Kidney capillary endothelial cell (primary cell): ENCODE measurements at places on chromosomes 5 and 9.

GRCh38 chr5:157219491-157220271 is 39.0 kb downstream of the ITK start:
- DNase-seq = no peak

- DNase-seq = no peak
Observed at GRCh38 chr5:161342886-161343285, 203.6 kb downstream of the GABRB2 start.

GRCh38 chr9:69965416-69966145 is 78.1 kb upstream of the MAMDC2 start:
- DNase-seq = no peak

GRCh38 chr5:2250365-2250950 is 367.7 kb upstream of the IRX4 start:
- no peak for DNase-seq

DNA sequence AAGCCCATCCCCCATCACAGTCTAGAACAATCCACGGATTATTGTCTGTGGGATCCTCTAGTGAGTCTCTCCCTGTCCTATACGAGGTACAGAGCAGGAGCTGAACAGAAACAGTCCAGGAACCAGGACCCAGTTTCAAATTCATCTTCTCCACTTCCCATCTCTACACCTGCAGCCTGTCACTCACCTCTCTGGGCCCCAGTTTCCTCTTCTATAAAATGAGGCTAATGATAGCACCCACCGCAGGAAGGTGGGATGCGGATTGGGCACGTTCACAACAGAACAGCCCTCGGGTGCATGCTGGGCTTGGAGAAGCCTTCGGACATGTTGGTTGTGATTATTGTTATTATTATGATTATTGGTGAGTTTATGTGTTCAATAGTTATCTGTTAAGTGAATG is 78.5 kb downstream of the ANKRD33B start:
- no peak for DNase-seq

- DNase-seq = no peak
Observed at GRCh38 chr5:125882061-125882460, 541.1 kb upstream of the GRAMD2B start.
